NCI-H2081 (cell line): ENCODE measurements at places on chromosomes 12 and 14.

- no peak for DNase-seq
These were observed 631 bp upstream of the PTGR2 start for GRCh38 chr14:73851000-73851399.

GRCh38 chr14:34090451-34090850 is 139.6 kb upstream of the EGLN3 start:
- no peak for DNase-seq

DNA sequence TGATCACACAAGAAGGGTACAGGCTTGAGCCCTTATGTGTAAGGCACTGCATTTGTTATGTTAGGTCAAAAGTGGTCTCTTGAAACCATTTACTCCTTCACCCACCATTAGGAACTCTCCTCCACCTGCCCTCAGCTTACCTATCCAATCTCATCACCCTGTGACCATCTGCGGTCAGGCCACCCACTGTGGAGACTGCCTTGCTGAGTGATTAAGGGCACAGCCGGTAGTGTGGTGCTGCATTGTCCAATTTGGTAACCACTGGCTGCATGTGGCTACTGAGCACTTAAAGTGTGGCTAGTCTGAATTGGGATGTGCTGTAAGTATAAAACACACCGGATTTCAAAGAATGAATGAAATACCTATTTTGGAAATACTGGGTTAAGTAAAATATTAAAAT is 177.1 kb upstream of the PARP11 start:
- DNase-seq = no peak

GRCh38 chr14:52836063-52836462 is 44.7 kb upstream of the GNPNAT1 start:
- DNase-seq = no peak

DNA sequence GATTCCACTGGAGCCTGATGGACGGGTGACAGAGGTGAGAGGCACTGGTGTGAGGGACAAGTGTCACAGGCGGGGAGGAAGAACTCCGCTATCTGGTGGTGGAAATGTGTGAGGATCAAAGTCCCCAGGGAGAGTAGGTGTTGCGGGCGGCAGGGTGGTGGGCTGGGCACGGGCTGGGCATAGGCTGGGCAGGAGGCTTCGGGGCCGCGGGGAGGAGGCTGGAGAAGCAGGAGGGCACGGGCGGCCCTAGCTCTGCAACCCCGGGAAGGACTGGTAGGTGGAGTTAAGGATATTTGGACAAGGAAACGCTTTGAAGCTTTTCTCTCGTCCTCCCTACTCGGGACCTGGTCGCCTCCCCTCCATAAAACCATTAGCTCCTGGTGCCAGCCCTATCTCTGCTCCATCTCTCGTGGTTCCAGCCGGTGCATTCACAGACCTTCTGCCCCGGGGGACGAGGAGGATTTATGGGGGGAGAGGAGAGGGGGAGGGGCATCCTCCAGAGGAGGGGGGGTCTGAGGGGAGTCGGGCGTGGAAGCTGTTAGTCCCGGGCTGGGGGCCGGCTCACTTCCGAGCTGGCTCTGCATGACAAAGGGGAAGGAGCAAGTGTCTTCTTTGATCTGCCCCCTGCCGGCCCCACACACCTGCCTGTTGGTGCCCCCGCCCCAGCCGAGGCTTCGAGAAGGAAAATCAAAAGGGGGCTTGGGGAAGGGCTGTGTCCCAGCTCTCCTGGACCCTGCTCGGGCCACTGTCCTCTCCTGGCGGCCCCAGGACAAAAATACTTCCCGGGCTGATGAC is 504 bp downstream of the WNT5B start:
- peak; percentile 18 for DNase-seq

- peak; percentile 46 for DNase-seq
These were observed 151.4 kb downstream of the SLC35F4 start for GRCh38 chr14:57714487-57714931.

DNA sequence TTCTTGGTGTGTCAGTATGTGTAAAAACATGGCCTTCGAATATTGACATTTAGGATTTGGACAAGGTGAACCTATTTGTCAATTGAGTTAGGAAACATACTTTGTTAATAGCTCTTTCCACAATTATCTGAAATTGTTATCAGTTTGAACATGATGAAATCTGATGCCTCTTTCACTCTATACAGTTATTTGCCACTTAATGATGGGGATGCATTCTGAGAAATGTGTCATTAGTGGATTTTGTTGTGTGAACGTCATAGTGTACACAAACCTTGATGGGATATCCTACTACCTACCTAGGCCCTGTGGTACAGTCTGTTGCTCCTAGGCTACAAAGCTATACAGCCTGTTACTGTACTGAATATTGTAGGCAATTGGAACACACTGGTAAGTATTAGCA is 4.8 kb downstream of the TULP3 start:
- DNase-seq = no peak

DNA sequence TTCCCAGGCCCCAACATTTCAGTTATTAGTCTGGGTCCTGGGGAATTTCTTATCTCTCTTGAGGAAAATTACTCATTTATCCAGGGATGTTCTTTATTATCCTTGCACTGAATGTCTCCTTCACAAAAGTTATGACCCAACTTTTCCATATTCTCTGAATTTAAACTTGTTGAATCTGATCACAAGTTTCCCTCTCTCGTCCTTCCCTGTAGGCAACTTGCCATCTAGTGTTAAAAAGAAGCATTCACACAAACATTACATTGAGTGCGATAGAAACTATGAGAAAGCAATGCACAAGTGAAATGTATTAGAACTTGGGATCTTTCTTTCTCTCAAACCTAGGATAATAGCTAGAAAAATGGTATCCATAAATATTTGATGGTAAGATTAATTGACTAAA is 608.4 kb downstream of the FSCB start:
- no peak for DNase-seq

- no peak for DNase-seq
These were observed 4.3 kb upstream of the HOXC12 start for GRCh38 chr12:53950437-53950773.

- DNase-seq = no peak
These were observed 109.4 kb downstream of the ARF6 start for GRCh38 chr14:50001999-50002925.

GRCh38 chr14:46344327-46344937 is 307.1 kb downstream of the RPL10L start:
- DNase-seq = peak; percentile 11

GRCh38 chr12:67460388-67460787 is 188.2 kb upstream of the DYRK2 start:
- DNase-seq = no peak

DNA sequence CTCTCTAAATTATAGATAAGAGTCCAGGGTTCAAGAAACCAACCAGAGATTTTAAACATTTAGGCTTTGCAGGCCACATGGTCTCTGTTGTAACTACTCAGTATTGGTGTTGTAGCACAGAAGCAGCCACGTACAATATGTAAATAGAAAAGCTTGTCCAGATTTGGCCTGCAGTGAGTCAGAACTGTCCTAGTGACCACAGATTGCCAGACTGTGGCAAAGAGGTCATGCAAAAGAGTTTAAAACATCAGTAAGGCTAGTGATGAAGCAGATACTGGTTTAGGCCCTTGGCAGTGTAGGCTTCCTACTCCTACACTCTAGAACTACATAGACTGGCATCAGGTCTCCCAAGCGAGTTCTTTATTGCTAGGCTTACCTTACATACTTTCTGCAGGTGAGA is 117.6 kb upstream of the GARIN6 start:
- no peak for DNase-seq

GRCh38 chr14:42420071-42420470 is 813.4 kb downstream of the LRFN5 start:
- no peak for DNase-seq

DNA sequence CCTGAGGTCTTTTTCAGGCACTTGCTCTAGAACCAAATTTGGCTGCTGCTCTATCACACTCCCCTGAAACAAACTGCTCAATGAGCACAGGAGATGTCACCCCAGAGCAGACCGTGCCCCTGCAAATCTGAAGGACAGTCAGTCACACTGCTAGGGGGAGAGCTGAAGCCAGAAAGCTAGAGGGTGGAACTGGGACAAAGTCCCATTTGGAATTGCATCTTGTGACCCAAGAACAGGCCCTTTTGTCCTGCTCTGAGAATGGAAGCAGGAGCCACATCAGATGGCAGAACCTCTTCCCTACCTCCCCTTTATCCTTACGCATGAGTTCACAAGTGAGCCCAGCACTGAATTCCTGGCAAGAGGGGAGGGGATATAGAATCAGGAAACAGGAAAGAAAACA is 64.7 kb downstream of the MAP3K9 start:
- DNase-seq = no peak

DNA sequence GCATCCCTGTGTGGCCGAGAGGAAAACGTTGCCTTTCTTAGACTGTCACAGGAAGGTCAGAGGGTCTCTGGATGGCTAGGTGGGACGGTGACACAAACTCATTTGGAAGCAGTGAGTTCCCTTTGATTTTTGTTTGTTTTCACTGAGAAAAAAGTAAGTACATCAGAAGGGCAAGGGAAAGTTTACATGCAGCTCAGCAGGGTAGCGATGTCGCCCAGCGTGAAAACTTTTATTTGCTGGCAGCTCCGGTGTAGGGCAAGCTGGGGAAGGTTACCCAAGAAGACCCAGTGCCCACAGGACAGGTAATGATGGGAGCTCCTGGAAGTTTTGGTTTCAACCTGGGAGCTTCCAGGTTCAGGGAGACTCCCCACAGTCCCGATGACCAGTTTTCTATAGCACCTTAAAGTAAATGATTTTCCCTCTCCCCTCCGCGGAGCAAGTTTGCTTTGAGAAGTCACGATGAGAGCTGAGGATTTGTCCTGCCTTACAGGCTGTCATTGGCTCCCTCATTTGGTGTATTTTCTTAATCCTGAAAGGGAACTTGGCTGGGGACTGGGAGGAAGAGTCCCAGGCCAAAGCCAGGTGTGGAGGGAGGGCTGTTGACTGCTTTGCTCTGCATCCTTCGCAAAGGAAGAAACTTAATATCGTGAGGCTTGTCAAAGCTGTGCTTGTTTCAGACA is 64.7 kb upstream of the ESRRB start:
- no peak for DNase-seq

- DNase-seq = no peak
These were observed 76.4 kb downstream of the CHST11 start for GRCh38 chr12:104533134-104533533.

GRCh38 chr12:68673788-68674187 is 13.0 kb upstream of the NUP107 start:
- no peak for DNase-seq

DNA sequence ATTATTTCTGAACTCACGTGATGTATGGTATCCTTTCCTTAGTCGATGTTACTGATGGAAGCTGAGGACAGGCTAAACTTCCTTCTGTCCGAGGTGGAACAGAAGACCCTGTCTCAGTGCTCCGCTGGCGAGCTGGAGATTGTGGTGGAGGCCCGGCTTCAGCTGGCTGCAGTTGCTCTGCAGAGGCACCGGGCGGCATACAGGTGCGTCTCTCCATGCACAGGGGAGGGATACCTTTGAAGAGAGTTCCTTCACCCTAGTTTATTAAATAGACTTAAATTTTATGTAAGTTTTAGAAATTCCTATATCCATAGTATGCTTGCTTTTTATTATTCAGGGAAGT is 186.7 kb upstream of the NEDD1 start:
- peak; percentile 22 for DNase-seq

DNA sequence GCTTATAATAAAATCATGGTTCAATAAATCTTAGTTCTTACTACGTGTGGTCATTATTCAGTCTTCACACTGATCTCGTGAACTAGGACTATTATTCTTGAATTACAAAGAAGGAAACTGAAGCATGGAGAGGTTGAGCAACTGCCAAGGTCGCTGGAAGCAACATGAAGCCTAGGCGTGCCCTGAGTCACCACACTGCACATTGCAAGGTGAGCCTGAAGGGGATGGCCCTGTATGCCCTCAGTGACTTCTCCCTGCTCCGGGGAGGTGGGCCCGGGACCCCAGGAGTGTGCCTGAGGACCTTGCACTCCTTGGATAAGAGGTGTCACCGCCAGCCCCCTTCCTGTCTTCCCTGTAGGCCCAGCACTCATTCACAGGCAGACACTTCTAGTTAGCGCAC is 161.6 kb downstream of the CACNA1C start:
- no peak for DNase-seq

- no peak for DNase-seq
These were observed 229.4 kb upstream of the RGS6 start for GRCh38 chr14:71702786-71703185.
